ENCODE measurements at places on chromosomes 4 and X.

DNA sequence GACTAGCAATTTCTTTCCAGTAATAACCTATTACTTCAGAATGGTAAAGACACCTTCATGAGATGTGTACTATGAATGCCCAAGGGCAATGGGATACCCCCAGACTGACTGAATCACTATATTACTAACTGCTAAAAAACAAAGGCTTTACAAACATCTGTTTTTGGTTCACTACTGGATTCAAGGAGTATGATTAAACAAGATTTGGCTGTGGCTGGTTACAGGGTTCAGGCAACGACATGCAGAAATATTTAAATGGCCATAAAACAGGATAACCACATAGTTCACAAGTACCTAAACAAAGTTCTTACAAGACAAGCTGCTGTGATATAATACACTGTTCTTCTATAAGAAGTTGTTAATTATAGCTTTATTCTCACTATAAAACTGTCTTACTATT, 128.2 kb downstream of the FRYL start:
- peak; percentile 48 for DNase-seq

DNA sequence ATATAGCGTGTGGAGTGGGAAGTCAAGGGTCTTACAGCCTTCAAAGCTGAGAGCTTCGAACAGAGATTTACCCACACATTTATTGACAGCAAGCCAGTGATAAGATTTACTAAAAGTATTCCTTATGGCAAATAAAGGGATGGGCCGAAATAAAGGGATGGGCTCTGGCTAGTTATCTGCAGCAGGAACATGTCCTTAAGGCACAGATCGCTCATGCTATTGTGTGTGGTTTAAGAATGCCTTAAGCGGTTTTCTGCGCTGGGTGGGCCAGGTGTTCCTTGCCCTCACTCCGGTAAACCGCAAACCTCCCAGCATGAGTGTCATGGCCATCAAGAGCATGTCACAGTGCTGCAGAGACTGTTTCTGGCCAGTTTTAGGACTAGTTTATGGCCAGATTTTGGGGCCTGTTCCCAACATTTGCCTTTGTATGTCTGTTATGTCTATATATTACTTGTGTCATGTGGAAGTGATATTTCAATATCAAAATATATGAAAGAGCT, 53.5 kb downstream of the UGT2B10 start:
- DNase-seq, result no peak

DNA sequence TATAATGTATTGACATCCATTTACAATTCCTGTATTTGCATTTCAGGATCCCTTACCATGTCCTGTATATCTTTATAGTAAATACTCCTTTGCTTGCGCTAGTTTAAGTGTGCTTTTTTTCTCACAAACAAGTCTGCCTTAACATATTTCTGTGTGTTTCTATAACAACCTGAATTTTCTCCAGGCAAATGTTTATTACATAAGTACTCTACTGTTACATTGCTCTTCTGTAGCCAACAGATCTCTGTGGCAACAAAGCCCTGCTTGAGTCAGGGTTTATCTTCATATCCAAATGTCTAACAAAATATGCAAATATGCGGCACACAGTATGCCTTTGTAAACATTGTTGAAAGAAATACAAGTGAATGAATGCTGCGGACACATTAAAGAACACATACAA, 625.5 kb downstream of the TLL1 start:
- DNase-seq, result no peak

GRCh38 chr4:83625821-83626220, 89.9 kb downstream of the GPAT3 start:
- DNase-seq, result no peak

DNA sequence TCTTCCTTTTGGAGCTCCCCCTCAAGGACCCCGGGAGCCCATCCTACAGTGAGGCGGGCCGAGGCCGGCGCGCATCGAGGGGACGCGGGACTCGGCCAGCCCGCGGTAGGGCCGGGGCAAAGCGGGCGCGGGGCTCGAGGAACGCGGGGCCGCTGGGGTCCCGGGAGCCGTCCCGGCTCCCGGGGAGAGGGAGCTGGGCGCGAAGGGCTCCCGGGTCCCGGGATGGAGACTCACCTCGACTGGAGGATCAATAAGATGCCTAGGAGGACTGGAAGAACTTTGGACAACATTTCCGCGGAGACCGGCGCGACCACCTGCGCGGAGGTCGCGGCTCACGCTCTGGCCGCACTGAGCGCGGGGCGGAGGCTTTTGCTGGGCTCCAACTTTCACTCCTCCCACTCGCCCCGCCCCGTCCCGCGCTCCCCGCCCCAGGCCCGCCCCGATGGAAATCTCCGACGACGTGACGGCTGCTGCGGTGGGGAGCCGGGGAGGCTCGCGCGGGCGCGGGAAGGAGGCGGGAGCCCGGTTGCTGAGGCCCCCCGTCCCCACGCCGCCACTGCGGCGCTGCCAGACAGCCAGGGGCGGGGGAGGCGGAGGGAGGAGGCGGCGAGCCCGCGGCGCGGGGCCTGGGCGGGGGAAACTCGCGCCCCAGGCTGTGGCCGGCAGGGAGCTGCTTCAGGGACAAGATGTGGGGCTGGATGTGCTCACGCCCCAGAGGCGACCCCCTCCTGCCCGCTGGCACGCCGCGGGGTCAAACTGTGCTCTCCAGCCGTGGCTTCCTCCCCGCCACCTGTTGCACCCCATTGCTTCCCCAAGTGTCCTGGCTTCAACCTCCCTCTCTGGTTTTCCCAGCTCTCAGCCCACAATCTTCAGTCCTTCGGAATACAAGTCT, at the start of gene GABRE:
Gene GABRE (minus strand): TSS at position 341 of the 892 bp plus-strand sequence. CDS start 51 bp downstream, at position 290.
- no peak for DNase-seq

DNA sequence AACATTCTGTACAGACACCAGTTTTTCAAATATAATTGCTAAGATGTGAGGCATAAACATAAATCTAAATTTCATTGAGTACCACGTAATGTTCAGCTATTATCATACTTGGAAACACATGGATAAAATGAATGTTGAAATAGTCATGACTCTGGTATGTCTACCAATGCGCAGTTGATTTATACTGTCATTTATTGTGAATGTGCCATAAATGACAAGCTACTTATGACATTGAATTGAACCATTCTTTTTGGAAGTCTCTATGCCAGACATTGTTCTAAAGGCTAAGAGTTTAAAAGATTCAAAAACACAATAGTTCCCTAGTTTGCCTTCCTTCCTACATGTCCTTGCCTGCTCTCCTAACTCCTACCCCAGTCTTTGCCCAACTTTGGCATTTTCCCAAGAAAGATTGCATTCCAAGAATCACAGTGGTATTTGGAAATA, 96.6 kb upstream of the DMD start:
- DNase-seq, result no peak

GRCh38 chr4:11487868-11488544, 59.3 kb upstream of the HS3ST1 start:
- no peak for DNase-seq

DNA sequence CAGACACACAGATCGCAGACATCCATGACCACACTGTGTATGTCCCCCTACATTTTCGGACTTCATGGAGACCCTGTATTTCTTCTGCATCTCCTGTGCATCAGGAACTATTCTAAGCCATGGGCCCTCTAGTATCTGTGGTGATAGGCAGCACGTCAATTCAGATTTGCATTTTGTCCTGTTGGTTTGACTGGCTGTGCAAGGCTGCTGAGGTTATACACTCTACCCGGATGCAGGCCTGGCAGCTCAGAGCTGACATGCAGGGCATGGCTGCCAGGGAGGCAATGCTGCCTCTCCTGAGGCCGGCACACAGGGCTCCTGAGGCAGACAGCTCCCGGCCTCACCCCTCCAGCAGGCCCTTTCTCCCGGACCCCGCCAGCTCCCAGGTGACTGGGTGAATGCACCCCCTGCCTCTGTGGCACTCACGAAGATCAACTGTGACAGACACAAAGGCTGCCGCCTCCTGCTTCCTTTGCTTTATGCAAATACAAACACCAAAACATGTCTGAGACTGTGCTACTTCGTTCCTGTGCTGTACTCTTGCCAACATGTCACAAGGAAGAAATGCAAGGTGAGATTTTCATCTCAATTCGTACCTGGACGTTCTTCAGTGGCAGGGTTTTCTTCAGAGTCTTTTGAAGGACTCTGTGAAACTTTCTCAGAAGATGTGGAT, 51.0 kb downstream of the NSG1 start:
- no peak for DNase-seq

GRCh38 chrX:109660435-109661143, 35.6 kb upstream of the KCNE5 start:
- no peak for DNase-seq

- no peak for DNase-seq
Observed at GRCh38 chrX:3204606-3205005, 141.8 kb downstream of the MXRA5 start.
